ENCODE measurements at places on chromosomes 2 and 18. TPM values are rescaled to one million over a fixed set of nuclear protein-coding genes. Genes with fewer than 3 reads are reported as not detected.
A peak's percentile ranks its signal among the peaks of the same experiment; 100 is the strongest.

Gene IL37
- not detected for total RNA-seq

GRCh38 chr2:218832520-218832919, 917 bp upstream of the PRKAG3 start:
- H3K27me3 ChIP-seq = peaks cover 49% of the 10 kb centered on the region
- no peak for DNase-seq
- no peak overlapping the region for H3K4me3 ChIP-seq
- no peaks in the 10 kb centered on the region for H3K4me1 ChIP-seq
- H3K27ac ChIP-seq = no peak overlapping the region
- no peaks in the 10 kb centered on the region for H3K36me3 ChIP-seq

Gene TUBA4B
- not detected for total RNA-seq

Gene DNAJC5G
- not detected for total RNA-seq

Gene CYRIA
- total RNA-seq = 4.9 TPM

- no peaks in the 10 kb centered on the region for H3K4me1 ChIP-seq
- H3K4me3 ChIP-seq = no peak overlapping the region
- no peak overlapping the region for H3K27ac ChIP-seq
- no peaks in the 10 kb centered on the region for H3K27me3 ChIP-seq
Observed at GRCh38 chr2:21489080-21489479, 365.3 kb downstream of the TDRD15 start.

DNA sequence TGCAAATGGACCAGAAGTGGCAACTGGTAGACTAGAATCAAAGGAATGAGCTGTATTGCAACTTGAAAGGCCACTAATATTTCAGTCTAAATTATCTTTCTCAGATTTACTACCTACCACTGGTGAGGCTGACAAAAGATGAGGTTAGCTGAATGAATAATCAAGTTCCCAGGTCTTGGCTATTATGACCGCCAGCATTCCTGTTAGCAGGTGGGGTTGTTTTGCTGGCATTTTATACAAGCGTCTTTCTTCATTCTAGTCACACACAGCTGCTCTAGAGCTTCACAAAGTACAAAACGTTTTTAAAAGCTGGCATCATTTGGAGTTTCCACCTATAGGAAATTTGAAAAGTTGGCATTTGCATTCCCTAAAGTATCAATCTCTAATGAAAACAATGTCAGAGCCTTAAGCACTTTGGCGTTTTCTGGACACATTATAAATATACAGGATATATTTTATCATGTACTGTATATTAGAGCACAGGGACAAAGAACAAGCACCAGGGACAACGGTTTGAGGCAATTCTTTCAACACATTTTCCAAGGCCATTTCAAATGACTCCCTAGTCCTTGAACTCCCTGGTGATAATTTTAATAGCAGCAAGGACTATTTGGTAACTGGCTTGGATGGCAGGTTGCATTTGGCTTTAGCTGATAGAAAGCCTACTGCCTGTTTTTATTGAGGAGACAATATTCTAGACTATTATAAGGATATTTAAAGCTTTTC, 410.2 kb upstream of the CHST9 start:
- no peaks in the 10 kb centered on the region for H3K36me3 ChIP-seq
- DNase-seq = no peak
- H3K27me3 ChIP-seq = no peaks in the 10 kb centered on the region
- H3K4me3 ChIP-seq = no peak overlapping the region
- no peaks in the 10 kb centered on the region for H3K4me1 ChIP-seq

Gene ACMSD
- not detected for total RNA-seq

Gene KATNAL2
- total RNA-seq = 3.0 TPM

Gene C2orf15
- total RNA-seq = 0.59 TPM

- DNase-seq = no peak
- no peaks in the 10 kb centered on the region for H3K27me3 ChIP-seq
- no peak overlapping the region for H3K4me3 ChIP-seq
- no peak overlapping the region for H3K27ac ChIP-seq
- H3K36me3 ChIP-seq = no peaks in the 10 kb centered on the region
Observed at GRCh38 chr2:65393743-65394422, 38.5 kb downstream of the SPRED2 start.

Gene CGREF1
- 1.8 TPM for total RNA-seq

- H3K27me3 ChIP-seq = no peaks in the 10 kb centered on the region
- no peak overlapping the region for H3K4me3 ChIP-seq
Observed at GRCh38 chr2:160920791-160921303, 239.4 kb upstream of the TANK start.

- H3K4me1 ChIP-seq = peaks cover 34% of the 10 kb centered on the region
- H3K4me3 ChIP-seq = peak overlapping the region; percentile 83
- DNase-seq = no peak
- peak overlapping the region; percentile 81 for H3K27ac ChIP-seq
Observed at GRCh38 chr2:113888641-113889470, 1.0 kb upstream of the ACTR3 start.

DNA sequence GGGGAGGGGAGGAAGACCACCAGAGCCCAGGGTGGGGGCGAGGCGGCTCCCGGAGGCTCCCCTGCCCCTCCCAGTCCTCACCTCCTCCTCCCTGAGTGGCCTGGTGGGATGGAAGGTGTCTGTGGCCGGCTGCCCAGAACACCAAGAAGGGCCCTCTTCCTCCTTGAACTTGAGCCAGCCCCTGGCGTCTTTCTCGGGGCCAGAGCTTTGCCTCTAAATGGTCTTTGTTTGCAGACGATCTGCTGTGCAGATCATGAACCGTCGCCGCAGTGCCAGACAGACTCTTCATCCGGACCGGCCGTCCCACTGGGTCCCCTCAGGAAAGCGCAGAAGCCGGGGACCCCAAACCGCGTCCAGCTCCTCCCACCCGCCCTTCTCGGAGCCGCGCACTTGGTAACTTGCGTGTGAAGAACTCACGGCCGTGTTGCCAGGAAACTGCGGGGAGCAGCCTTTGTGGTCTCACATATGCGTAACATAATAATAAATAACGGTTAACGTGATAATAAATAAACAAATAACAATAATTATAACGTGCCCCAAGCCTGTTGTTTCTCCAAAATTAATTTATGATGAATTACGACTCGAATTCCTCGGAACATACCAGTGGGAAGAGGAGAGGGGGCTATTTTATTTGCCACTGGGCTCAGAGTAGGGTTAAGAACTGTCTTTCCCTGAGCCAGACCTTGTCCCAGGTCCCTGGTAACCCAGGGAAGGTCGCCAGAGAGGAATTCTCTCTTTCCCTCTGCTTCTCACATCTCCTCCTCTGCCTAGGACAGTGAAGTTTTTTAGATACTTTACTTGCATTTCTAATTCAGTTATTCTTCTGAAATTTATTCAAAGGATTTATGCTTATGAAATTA, 41.0 kb downstream of the PTGR3 start:
- H3K27me3 ChIP-seq = no peaks in the 10 kb centered on the region
- H3K27ac ChIP-seq = no peak overlapping the region
- no peaks in the 10 kb centered on the region for H3K36me3 ChIP-seq

- H3K27me3 ChIP-seq = no peaks in the 10 kb centered on the region
- H3K4me3 ChIP-seq = no peak overlapping the region
- peaks cover 7% of the 10 kb centered on the region for H3K4me1 ChIP-seq
- no peak overlapping the region for H3K27ac ChIP-seq
- no peak for DNase-seq
Observed at GRCh38 chr2:139000131-139000785, 220.1 kb upstream of the NXPH2 start.

Gene ZNF396
- total RNA-seq = 1.4 TPM

Gene DCDC2C
- not detected for total RNA-seq

DNA sequence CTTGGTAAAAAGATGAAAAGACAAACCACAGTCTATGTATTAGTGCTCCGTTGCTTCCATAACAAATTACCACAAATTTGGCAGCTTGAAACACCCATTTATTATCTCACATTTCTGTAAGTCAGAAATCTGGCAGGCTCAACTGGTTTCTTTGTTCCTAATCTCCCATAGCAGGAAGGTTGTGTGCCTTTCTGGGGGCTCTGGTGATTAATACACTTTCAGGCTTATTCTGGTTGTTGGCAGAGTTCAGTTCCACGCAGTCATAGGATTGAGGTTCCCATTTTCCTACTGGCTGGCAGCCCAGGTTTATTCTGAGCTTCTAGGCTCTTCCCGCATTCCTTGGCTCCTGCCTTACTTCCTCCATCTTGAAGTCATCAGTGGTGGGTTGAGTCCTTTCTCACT, 189.3 kb downstream of the ANAPC1 start:
- no peak overlapping the region for H3K4me3 ChIP-seq
- no peaks in the 10 kb centered on the region for H3K27me3 ChIP-seq
- peaks cover 14% of the 10 kb centered on the region for H3K4me1 ChIP-seq
- no peaks in the 10 kb centered on the region for H3K36me3 ChIP-seq
- H3K27ac ChIP-seq = peak overlapping the region; percentile 52
- peak; percentile 100 for DNase-seq

DNA sequence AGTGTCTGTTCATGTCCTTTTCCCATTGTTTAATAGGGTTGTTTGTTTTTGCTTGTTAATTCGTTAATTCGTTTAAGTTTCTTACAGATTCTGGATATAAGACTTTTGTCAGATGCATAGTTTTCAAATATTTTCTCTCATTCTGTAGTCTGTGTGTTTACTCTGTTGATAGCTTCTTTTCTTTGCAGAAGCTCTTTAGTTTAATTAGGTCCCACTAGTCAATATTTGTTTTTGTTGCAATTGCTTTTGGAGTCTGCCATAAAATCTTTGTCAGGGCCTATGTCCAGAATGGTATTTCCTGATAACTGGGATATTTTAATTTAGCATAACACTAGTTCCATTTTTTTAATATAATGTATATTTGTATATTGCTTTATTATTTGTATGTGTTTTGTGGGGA, 1380.1 kb downstream of the SUCLG1 start:
- no peaks in the 10 kb centered on the region for H3K27me3 ChIP-seq
- DNase-seq = no peak
- no peak overlapping the region for H3K4me3 ChIP-seq
- H3K36me3 ChIP-seq = no peaks in the 10 kb centered on the region

DNA sequence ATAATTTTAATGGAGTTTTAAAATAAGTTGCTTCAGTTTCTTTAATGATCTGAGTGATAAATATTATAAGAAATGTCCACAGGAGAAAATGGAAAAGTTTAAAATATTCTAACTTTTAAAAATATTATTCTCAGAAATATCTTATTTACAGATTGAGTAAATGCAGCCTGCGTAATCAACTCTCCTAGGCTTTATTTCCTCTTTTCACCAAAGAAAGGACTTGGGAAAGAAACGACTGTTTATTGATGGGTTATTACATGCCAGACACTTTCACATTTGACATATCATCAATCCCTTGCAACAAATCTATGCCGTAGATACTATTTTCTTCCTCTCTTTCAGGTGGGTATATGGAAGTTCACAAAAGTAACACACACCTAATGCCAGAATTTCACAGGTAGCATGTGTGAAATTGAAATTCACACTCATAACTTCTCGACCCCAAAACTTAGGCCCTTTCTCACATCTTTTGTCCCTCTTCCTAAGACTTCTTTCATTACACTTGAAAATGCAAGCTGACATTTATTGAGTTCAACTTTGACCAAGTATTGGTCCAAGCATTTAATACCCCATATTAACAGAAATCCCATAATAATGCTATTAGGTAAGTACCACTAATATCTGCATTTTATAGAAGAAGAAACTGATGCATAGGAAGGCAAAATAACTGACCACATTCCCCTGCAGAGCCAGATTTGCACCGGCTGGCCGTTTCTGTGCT, 49.2 kb downstream of the MYOM1 start:
- H3K27me3 ChIP-seq = no peaks in the 10 kb centered on the region
- DNase-seq = no peak
- H3K4me3 ChIP-seq = no peak overlapping the region
- H3K4me1 ChIP-seq = no peaks in the 10 kb centered on the region
